ENCODE measurements at places on chromosomes 16 and 17. TPM values are rescaled to one million over a fixed set of nuclear protein-coding genes. Genes with fewer than 3 reads are reported as not detected.

The OTOP2 gene
- total RNA-seq: not detected

The LRRC37A3 gene
- 0.96 TPM for total RNA-seq

The FBXW10 gene
- total RNA-seq: 0.21 TPM

The CCDC144A gene
- total RNA-seq: 1.7 TPM

The CEP295NL gene
- 0.24 TPM for total RNA-seq

The CTRB2 gene
- total RNA-seq: not detected

The KRTAP4-6 gene
- not detected for total RNA-seq

The WRAP53 gene
- total RNA-seq: 4.6 TPM

The USP7 gene
- 58.3 TPM for total RNA-seq

The NIP7 gene
- total RNA-seq: 37.1 TPM

The CHST5 gene
- not detected for total RNA-seq

The ERN1 gene
- total RNA-seq: 21.5 TPM

The RPRML gene
- not detected for total RNA-seq

The HEATR9 gene
- not detected for total RNA-seq

The KRTAP4-3 gene
- not detected for total RNA-seq

The MFAP4 gene
- total RNA-seq: not detected

The SLFN12 gene
- 11.1 TPM for total RNA-seq

The TMC8 gene
- total RNA-seq: 0.48 TPM

The ABCC6 gene
- total RNA-seq: 0.48 TPM

The SDR42E1 gene
- total RNA-seq: 31.8 TPM

The KRT33A gene
- total RNA-seq: not detected

The TMEM235 gene
- not detected for total RNA-seq

The LASP1 gene
- total RNA-seq: 47.1 TPM

The TMIGD1 gene
- not detected for total RNA-seq

The TBL3 gene
- 65.9 TPM for total RNA-seq

The CIBAR2 gene
- total RNA-seq: not detected

The HIC1 gene
- total RNA-seq: 3.0 TPM

The NTN1 gene
- 0.21 TPM for total RNA-seq

The TMEM204 gene
- total RNA-seq: under 0.01 TPM

The KRT17 gene
- total RNA-seq: 29,975 TPM

The PPY gene
- total RNA-seq: not detected

The TMEM208 gene
- total RNA-seq: 30.4 TPM

The ETV4 gene
- 5.1 TPM for total RNA-seq

All from tracheal epithelial cell (primary cell).